ENCODE measurements at places on chromosomes 4 and X.

- no peak for DNase-seq
These were observed 119.3 kb downstream of the C4orf51 start for GRCh38 chr4:145799223-145799622.

DNA sequence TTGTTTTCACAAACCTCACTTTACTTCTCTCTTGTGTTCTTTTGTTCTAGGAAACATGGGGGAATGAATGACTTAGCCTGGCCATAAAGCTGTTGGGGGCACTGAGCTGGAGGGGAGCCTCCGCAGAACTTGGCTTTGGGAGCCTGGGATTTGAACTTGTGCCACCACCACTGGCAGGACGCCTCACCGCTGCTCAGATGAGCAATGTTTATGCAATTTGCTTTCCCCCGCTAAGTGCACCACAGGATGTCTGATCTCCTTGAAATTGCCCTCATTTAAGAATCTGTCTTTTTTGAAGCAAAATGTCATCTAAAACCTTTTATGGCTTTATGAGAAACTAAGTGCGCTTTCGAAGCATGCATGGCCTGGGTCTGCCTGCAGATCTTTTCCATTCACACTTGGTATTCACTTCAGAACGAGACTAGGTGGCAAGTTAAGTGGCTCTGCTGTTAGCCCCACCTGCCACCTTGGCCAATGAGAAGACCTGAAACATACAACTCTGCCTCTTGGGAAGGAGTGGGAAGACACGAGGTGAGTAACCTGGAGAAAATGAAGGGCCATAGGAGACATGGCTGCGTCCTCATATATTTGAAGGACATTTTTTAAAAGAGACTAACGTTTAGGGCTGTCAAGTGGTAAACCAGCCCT is 119.3 kb downstream of the LDB2 start:
- no peak for DNase-seq

GRCh38 chr4:3824521-3825270 is 58.5 kb downstream of the ADRA2C start:
- no peak for DNase-seq

GRCh38 chr4:3407171-3407771 is 34.5 kb upstream of the HGFAC start:
- no peak for DNase-seq

GRCh38 chr4:152243206-152243605 is 292.7 kb downstream of the FBXW7 start:
- no peak for DNase-seq

- DNase-seq, result no peak
These were observed 158.8 kb downstream of the CAMK2D start for GRCh38 chr4:113602646-113603228.

GRCh38 chr4:3123181-3123671 is 48.7 kb downstream of the HTT start:
- DNase-seq, result no peak

DNA sequence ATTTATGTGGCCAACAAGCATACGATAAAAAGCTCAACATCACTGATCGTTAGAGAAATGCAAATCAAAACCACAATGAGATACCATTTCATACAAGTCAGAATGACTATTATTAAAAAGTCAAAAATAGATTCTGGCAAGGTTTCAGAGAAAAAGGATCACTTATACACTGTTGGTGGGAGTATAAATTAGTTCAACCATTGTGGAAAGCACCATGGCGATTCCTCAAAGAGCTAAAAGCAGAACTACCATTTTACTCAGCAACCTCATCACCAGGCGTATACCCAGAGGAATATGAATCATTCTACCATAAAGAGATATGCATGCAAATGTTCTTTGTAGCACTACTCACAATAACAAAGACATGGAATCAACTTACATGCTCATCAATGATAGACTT is 478.7 kb upstream of the GALNTL6 start:
- no peak for DNase-seq

DNA sequence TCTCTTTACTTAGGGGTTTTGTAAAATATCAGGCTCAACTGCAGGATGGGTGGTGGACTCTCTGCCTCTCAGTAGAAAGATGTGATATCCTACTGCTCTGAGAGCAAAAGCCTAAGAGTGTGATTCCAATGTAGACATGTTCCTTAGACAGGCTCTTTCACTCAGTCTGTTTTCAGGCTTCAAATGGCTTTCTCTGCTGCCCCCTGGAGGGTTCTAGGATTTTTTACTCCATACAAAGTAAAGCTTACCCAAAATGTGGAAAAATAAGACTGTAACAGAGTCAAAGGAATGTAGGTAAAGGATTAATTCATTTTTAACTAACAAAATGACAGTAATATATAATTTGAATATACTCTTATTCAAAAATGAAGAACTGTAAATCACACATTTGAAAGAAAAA is 32.1 kb downstream of the ZGRF1 start:
- peak; percentile 57 for DNase-seq

DNA sequence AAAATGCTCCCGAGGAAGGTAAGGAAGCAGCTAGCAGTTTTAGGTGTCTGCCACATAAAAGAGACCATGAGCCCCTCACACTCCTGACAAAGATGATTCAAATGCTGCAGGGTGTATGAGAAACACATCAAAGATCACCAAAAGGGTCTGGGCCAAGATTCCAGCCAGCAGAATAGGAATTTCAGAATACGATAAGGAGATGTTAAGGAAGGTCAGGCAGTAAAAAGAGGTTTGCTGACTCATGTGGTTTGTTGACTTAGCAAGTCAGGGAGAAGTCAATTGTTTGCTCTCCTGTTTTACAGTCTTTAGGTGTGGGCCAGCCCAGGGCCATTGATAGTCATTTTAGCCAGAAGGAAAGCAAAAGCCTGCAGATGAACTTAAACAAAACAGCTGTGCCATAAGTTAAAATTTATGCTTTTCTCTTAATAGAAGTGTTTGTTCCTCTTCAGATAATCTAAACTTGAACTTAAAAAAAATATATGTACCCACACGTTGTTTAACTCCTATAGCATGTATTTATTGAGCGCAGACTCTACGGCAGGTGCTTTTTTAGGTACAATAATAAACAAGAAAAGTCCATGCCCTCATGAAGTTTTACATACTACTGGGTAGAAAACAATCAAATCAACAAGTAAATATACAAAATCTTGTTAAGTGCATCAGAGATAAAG is 115.6 kb downstream of the CAMK2D start:
- DNase-seq, result no peak

GRCh38 chr4:38610966-38611431 is 53.0 kb upstream of the KLF3 start:
- DNase-seq, result no peak
